ENCODE measurements at places on chromosomes 11 and 22.

DNA sequence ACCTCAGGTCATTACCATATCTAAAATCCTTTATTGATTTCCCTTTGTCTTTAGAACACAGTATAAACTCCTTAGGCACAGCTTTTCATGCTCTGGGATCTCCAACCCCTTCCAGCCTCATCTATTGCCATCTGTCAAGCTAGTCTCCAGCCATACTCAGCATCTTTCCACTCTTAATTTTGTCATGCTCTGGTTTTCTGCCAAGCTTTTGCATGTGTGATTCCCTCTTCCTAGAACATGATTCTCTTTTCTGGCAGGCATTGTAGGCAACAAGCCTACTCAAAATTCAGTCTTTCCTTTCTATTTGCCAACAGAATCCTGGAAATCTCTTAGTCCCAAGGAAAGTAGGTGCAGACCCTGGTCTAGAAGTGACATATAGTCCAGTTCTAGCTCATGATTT is 35.5 kb upstream of the SLC6A5 start:
- DNase-seq, result no peak

- no peak for DNase-seq
Observed at GRCh38 chr11:12520054-12520453, 142.7 kb downstream of the PARVA start.

- DNase-seq, result no peak
Observed at GRCh38 chr11:84981301-84981700, 645.8 kb downstream of the DLG2 start.

DNA sequence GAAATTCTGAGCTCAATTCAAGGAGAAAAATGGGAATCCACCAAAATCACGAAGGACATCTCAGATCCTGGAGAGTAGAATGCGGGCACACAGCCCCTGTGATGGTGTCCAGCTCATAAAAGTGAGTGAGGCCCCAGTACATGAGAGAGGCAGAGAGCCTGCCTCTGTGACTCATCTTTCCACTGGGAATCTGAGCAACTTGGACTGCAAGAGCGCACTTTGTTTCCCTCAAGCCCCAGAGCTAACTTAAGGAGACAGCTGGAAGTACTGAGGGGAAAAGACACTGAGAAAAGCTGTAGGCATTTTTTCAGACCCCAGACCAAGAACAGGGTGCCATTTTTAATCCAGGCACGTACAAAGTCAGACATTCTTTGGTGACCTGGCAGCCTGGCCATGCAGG is 273.7 kb downstream of the C11orf87 start:
- no peak for DNase-seq

DNA sequence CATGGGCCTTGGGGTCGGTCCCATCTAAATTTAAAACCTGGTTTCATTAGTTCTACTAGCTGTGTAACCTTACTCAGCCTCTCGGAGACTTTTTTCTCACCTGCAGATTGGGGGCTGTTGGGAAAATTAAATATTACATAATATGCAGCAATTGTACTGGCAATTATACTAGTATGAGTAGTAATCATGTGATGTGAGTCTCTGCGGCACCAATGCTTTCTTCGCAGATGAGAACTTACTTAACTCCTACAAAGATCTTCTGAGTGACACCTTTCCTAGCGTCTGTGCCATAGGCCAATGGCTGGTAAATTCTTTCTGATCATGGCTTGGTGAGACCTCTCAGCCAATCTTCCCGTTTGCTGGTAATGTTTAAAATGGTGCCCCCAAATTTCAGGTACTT is 391.3 kb downstream of the NXPE2 start:
- DNase-seq, result no peak

GRCh38 chr11:43021466-43021865 is 290.3 kb upstream of the API5 start:
- no peak for DNase-seq

- no peak for DNase-seq
Observed at GRCh38 chr22:49993649-49994360, 18.8 kb downstream of the IL17REL start.

Data from stimulated activated CD8-positive, alpha-beta memory T cell treated with anti-CD3 and anti-CD28 coated beads, Interleukin-7, amount 100 ng/mL, for 4 hours (primary cell).